Testis (tissue), 5 donors: ENCODE measurements at places on chromosomes 4 and X.

GRCh38 chrX:38634665-38635064, 73.3 kb downstream of the TSPAN7 start:
- no peak overlapping the region for H3K27ac ChIP-seq
- H3K4me1 ChIP-seq, result no peaks in the 10 kb centered on the region
- no peak for DNase-seq
- H3K27me3 ChIP-seq, result no peaks in the 10 kb centered on the region
- H3K36me3 ChIP-seq, result no peaks in the 10 kb centered on the region
- no peak overlapping the region for H3K4me3 ChIP-seq

GRCh38 chr4:14977830-14978229, 24.5 kb upstream of the CPEB2 start:
- H3K27ac ChIP-seq, result no peak overlapping the region
- no peaks in the 10 kb centered on the region for H3K4me1 ChIP-seq
- H3K36me3 ChIP-seq, result no peaks in the 10 kb centered on the region
- H3K4me3 ChIP-seq, result no peak overlapping the region

- H3K4me1 ChIP-seq, result no peaks in the 10 kb centered on the region
- H3K4me3 ChIP-seq, result no peak overlapping the region
- no peak overlapping the region for H3K27ac ChIP-seq
- no peak for DNase-seq
- no peaks in the 10 kb centered on the region for H3K36me3 ChIP-seq
Observed at GRCh38 chr4:72587334-72587733, 18.3 kb upstream of the ADAMTS3 start.

GRCh38 chrX:2320580-2321327, 180.0 kb downstream of the DHRSX start:
- no peak overlapping the region for H3K4me3 ChIP-seq
- H3K36me3 ChIP-seq, result no peaks in the 10 kb centered on the region
- DNase-seq, result no peak
- no peaks in the 10 kb centered on the region for H3K4me1 ChIP-seq

GRCh38 chrX:100615005-100615404, 21.6 kb downstream of the TSPAN6 start:
- DNase-seq, result peak; percentile 15
- H3K4me1 ChIP-seq, result no peaks in the 10 kb centered on the region
- no peak overlapping the region for H3K27ac ChIP-seq
- H3K4me3 ChIP-seq, result no peak overlapping the region
- no peaks in the 10 kb centered on the region for H3K36me3 ChIP-seq

DNA sequence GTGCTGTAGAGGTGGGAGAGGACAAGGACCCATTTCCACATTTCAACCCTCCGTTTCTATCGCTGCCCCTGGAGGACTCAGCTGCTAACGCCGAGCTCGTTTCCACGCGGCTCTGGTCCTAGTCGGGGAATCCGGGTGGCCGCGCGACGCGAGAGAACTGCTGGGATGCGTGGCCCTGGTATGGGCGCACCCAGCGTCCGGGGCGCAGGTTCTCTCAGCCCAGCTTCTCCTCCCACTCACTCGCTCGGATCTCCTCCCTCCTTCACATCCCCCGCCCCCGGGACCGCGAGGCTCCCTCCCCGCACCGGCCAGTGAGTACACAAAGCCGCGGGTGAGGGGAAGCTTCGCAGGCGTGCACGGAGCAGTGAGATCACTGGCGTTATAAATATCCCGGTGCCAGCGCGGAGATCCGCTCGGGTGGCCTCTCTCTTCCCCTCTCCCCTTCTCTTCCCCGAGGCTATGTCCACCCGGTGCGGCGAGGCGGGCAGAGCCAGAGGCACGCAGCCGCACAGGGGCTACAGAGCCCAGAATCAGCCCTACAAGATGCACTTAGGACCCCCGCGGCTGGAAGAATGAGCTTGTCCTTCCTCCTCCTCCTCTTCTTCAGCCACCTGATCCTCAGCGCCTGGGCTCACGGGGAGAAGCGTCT, at the start of gene FGF5:
Gene FGF5 (plus strand): TSS at position 412 of the 649 bp plus-strand sequence. CDS start 161 bp downstream, at position 573.
- no peaks in the 10 kb centered on the region for H3K36me3 ChIP-seq
- peak within 1 kb of the TSS; percentile 42 for H3K4me3 ChIP-seq
- peak; percentile 27 for DNase-seq
- peaks cover 15% of the 10 kb centered on the region for H3K4me1 ChIP-seq

GRCh38 chr4:133156556-133156955, 7.5 kb downstream of the PCDH10 start:
- no peaks in the 10 kb centered on the region for H3K4me1 ChIP-seq
- no peak for DNase-seq
- no peak overlapping the region for H3K27ac ChIP-seq
- no peak overlapping the region for H3K4me3 ChIP-seq
- no peaks in the 10 kb centered on the region for H3K27me3 ChIP-seq

DNA sequence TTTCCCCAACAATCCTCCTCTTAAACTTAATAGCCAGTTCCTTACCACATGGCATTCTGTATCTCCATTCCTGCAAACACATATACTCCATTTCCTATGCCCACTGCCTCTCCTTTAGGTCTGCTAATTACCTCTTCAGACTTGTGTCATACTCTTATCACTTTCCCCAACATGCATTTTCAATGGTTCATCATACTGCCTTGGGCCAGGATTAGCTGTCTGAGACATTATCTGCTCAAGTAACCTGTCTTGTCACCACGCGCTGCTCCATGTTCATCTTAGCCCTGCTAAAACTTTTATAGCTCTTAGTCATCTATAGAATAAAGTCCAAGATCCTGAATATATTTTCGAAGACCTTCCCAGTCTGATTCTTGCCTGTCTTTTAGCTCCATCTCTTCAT, 224.1 kb upstream of the GK2 start:
- H3K27ac ChIP-seq, result no peak overlapping the region
- H3K36me3 ChIP-seq, result no peaks in the 10 kb centered on the region
- no peaks in the 10 kb centered on the region for H3K27me3 ChIP-seq
- no peak for DNase-seq
- H3K4me3 ChIP-seq, result no peak overlapping the region

DNA sequence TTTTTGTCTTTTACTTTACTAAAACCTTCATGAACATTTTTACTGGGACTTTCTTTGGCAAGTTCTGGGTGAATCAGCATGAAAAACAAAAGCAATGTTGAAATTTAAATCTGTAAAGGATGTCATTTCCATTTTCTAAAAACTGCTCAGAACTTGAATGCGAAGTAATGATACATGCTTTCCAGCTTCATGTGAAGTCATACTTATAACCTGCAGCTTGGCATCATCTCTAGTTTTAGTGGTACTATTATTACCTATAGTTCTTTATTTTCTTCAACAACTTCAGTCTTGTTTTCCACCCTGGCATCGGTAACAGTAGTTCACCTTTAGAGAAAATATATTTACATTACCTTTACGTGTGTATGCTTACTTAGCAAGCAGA, 421.4 kb upstream of the DIPK2B start:
- H3K27ac ChIP-seq, result no peak overlapping the region
- no peaks in the 10 kb centered on the region for H3K27me3 ChIP-seq
- no peaks in the 10 kb centered on the region for H3K4me1 ChIP-seq
- H3K36me3 ChIP-seq, result no peaks in the 10 kb centered on the region
- H3K4me3 ChIP-seq, result no peak overlapping the region
- DNase-seq, result no peak

DNA sequence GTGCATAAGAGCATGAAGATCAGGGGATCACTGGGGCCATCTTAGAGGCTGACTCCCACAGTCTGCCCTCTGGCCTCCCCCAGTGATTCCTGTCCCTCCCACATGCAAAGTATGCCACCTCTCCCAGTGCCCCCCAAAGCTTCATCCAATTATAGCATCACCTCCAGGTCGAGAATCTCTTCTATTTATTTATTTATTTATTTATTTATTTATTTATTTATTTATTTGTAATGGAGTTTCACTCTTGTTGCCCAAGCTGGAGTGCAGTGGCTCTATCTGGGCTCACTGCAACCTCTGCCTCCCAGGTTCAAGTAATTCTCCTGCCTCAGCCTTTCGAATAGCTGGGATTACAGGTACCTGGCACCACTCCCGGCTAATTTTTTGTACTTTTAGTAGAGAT, 50.1 kb downstream of the BCORL1 start:
- H3K36me3 ChIP-seq, result no peaks in the 10 kb centered on the region
- no peak overlapping the region for H3K27ac ChIP-seq
- H3K4me1 ChIP-seq, result no peaks in the 10 kb centered on the region
- H3K27me3 ChIP-seq, result no peaks in the 10 kb centered on the region
- no peak overlapping the region for H3K4me3 ChIP-seq
- no peak for DNase-seq

DNA sequence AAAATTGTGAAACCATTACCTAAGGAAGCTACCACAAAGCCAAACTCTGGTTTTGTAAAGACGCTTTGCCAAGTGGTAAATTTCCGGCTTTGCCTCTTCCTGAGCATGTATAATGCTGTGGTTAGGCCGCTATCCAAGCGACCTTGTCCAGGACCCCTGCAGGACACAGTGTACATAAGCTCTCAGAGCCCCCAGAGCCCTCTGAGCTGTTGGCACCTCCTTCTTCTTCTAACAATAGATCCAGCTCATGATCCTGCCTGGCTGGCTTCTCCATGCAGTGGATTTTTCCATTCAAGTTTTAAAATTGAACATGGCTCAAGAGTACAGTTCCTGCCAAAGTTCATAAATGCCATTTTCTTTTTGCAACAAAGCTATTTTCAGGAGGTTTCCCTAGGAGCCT, 326.7 kb downstream of the MAPK10 start:
- H3K27ac ChIP-seq, result peak overlapping the region; percentile 56
- peak; percentile 70 for DNase-seq
- H3K27me3 ChIP-seq, result no peaks in the 10 kb centered on the region
- no peak overlapping the region for H3K4me3 ChIP-seq
- H3K4me1 ChIP-seq, result no peaks in the 10 kb centered on the region

DNA sequence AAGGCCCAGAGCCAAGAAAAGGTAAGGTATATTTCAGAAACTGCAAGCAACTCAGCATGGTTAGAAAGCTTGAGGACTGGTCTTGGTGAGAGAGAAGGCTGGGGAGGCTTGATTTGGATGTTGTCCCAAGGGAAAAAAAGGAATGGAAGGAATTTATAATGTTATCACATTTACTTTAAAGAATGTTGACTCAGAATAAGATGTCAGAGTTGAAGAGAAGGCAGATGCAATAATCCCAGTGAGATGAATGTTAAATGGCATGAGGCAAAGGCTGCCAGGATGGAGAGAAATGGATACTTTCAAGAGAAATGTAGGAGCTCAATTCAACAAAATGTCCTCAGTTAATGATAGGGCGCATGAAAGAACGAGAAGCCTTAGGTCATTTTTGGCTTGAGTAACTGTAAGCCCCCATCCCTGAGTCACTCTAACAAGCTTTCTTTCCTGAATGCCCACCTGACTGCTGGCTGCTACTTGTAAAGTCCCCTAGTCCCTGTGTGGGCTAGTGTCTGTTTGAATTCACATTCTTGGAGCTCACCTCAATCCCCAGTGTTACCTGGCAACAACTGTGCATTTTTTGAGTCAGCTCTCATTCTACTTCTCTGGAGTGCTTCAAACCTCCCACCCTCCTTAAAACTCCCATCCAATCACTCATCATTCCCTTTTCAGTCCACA, 103.0 kb upstream of the TAPT1 start:
- H3K4me1 ChIP-seq, result no peaks in the 10 kb centered on the region
- H3K36me3 ChIP-seq, result no peaks in the 10 kb centered on the region
- DNase-seq, result no peak
- H3K4me3 ChIP-seq, result no peak overlapping the region
- no peaks in the 10 kb centered on the region for H3K27me3 ChIP-seq
- no peak overlapping the region for H3K27ac ChIP-seq

DNA sequence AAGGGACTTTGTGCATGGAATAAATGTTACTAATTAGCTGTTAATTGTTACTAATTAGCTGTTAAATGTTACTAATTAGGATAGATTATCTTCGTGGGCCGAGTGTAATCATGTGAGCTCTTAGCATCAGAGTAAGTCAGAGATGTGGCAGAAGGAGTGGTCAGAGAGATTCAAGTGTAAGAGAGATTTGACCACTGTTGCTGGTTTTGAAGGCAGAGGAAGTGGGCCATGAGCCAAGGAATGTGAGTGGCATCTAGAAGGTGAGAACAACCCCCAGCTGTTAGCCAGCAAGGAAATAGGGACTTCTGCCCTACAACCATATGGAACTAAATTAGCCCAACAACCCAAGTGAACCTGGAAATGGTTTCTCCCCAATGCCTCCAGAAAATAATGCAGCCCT, 28.2 kb downstream of the ODAPH start:
- no peak overlapping the region for H3K4me3 ChIP-seq
- H3K36me3 ChIP-seq, result no peaks in the 10 kb centered on the region
- DNase-seq, result no peak
- no peaks in the 10 kb centered on the region for H3K27me3 ChIP-seq
- no peak overlapping the region for H3K27ac ChIP-seq

GRCh38 chrX:39967348-39967747, 130.4 kb downstream of the BCOR start:
- no peak for DNase-seq

DNA sequence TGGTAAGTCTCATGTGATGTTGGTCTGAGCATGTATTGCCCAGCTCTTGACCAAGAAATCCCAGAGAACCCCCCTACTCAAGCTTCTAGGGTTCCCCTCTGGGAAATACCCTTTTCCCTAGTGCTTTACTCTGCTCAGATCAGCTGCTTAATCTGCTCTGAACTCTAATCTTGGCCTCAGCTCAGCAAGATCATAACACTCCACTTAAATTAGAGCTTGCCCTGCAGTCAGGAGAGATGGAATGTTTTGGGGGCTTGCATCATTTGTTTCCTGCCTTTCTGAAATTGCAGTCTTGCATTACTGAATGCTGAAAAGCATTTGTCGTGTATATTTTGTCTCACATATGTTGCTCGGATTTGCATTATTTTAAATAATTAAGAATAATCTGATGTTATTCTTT, 1153.6 kb downstream of the FSTL5 start:
- H3K36me3 ChIP-seq, result no peaks in the 10 kb centered on the region
- DNase-seq, result no peak
- no peak overlapping the region for H3K4me3 ChIP-seq

DNA sequence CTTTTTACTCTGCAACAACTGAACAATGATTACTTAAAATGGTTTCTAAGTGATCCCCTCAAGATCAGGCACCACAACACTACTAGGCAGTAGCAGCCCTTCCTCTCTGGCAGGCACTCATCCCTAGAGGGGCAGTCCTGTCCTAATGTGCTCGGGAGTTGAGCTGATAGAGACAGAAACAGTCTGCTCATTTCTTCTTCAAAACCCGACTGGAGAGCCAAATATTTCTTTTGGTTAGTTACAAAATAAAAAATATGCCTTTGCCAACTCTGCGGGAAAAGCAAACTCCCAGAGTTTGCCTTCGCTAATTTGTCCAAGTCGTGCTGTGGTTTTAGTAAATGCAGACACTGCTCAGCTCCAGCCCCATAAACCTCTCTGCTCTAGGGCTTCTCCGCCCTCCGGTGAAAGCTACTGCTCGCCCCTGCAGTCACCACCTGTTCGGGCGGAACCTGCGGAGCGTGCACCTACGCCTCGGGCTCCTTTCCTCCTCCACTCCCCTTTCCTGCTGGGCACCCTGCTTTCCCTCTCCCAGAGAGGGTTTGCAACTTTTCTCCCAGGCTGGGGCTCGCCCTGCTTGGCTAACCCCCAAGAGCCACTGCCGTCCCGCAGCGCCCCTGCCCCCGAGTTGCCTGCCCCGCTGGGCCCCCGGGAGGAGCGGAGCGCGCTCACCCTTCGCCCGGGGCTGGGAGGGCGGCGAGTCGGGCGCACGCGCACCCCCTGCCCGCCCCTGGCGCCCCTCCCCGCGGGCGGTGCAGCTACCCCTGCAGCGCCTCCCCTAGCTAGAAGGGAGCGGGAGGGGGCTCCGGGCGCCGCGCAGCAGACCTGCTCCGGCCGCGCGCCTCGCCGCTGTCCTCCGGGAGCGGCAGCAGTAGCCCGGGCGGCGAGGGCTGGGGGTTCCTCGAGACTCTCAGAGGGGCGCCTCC, at the start of gene NPNT:
Gene NPNT (plus strand): TSS at position 812 of the 923 bp plus-strand sequence. CDS start 182 bp downstream, outside the sequence.
- no peaks in the 10 kb centered on the region for H3K4me1 ChIP-seq
- no peaks in the 10 kb centered on the region for H3K27me3 ChIP-seq
- H3K36me3 ChIP-seq, result no peaks in the 10 kb centered on the region
- no peak within 1 kb of the TSS for H3K27ac ChIP-seq
